ENCODE measurements at places on chromosomes 6 and 20. TPM values are rescaled to one million over a fixed set of nuclear protein-coding genes. Genes with fewer than 3 reads are reported as not detected.

The BMP2 gene
- total RNA-seq: 1.0 TPM

The PREX1 gene
- total RNA-seq: 28.7 TPM

The CST7 gene
- total RNA-seq: not detected

The HLA-DOB gene
- total RNA-seq: not detected

The EZR gene
- total RNA-seq: 84.7 TPM

The SYCP2 gene
- 0.71 TPM for total RNA-seq

The POU5F1 gene
- 0.63 TPM for total RNA-seq

The HIVEP1 gene
- 8.2 TPM for total RNA-seq

The CDH22 gene
- total RNA-seq: 0.11 TPM

The C20orf202 gene
- total RNA-seq: not detected

The REM1 gene
- not detected for total RNA-seq

The COL20A1 gene
- not detected for total RNA-seq

The SLC4A11 gene
- 3.1 TPM for total RNA-seq

The COX7A2 gene
- 1,196 TPM for total RNA-seq

The ZFP57 gene
- not detected for total RNA-seq

The RBM24 gene
- 60.7 TPM for total RNA-seq

The MDC1 gene
- 16.3 TPM for total RNA-seq

The TAB2 gene
- total RNA-seq: 18.1 TPM

The DEFB123 gene
- total RNA-seq: not detected

The IYD gene
- not detected for total RNA-seq
